Fibroblast of skin of right biceps (primary cell): ENCODE measurements at places on chromosomes 6 and 20.
A peak's percentile ranks its signal among the peaks of the same experiment; 100 is the strongest.

DNA sequence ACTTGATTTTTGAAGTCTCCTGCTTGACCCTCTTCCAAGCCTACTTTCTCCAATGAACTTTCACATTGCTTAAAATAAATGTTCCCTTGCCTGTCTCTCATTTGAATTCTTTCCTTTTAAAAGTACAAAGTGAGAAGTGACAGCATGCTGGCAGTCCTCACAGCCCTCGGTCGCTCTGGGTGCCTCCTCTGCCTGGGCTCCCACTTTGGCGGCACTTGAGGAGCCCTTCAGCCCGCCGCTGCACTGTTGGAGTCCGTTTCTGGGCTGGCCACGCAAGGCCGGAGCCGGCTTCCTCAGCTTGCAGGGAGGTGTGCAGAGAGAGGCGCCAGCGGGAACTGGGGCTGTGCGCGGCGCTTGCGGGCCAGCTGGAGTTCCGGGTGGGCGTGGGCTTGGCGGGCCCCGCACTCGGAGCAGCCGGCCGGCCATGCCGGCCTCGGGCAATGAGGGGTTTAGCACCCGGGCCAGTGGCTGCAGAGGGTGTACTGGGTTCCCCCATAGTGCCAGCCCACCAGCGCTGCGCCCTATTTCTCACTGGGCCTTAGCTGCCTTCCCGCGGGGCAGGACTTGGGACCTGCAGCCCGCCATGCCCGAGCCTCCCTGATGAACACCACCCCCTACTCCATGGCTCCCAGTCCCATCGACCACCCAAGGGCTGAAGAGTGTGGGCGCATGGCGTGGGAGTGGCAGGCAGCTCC is 31.9 kb downstream of the SERPINB6 start:
- no peak for DNase-seq

- DNase-seq: no peak
These were observed 38.0 kb downstream of the FRMD1 start for GRCh38 chr6:168040856-168041496.

GRCh38 chr6:123655521-123656306 is 19.0 kb upstream of the TRDN start:
- no peak for DNase-seq

- peak; percentile 93 for DNase-seq
These were observed 884.4 kb downstream of the PHF3 start for GRCh38 chr6:64520050-64520449.

- DNase-seq: peak; percentile 23
These were observed 25.4 kb downstream of the COL9A1 start for GRCh38 chr6:70277470-70277869.

GRCh38 chr6:150599199-150600009 is at the start of gene PLEKHG1:
Gene PLEKHG1, plus strand, starts transcription at chr6:150599885. Its CDS starts 133,797 bp downstream, at chr6:150733682.
- peak; percentile 52 for DNase-seq

GRCh38 chr20:57680131-57680716 is 29.6 kb downstream of the PMEPA1 start:
- no peak for DNase-seq

- no peak for DNase-seq
These were observed 94.1 kb downstream of the CDH26 start for GRCh38 chr20:60052322-60052721.

DNA sequence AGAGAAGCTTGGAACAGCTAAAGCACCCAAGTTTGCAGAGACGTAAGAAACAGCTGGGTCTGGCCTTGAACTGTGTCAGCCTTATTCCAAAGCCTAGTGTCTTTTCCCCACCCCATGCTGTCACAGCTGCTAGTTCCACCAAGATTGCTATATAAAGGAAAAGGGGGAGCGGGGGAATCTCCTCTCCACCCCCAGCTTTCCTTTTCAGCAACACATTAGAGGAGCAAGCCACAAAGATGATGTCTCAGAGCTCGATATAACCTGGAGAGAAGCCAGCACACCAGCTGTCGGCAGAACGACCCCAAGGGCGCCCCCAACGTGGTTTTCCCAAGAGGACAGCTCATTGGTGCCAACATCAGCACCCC is 36.5 kb downstream of the ATP9A start:
- DNase-seq: peak; percentile 55

DNA sequence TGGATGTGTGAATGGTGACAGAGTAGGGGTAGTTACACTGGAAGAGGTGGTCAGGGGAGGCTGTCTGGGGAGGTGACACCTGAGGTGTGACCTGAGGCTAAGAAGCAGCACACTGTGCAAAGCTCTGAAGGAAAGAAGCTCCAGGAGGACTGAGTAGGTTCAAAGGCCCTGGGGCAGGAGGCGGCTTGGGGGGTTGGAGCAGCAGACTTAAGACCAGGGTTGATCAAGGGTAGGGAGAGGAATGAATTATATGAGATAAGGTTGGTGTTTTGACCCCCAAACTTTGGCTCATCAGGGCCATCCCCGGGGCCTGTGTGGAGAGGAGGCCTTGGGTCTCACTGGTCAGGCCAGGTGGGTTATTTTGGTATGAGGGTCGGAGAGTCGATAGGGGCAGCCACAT is 166.1 kb downstream of the GRM4 start:
- no peak for DNase-seq

- DNase-seq: no peak
These were observed 925.5 kb upstream of the SLC35B3 start for GRCh38 chr6:9360881-9361280.

DNA sequence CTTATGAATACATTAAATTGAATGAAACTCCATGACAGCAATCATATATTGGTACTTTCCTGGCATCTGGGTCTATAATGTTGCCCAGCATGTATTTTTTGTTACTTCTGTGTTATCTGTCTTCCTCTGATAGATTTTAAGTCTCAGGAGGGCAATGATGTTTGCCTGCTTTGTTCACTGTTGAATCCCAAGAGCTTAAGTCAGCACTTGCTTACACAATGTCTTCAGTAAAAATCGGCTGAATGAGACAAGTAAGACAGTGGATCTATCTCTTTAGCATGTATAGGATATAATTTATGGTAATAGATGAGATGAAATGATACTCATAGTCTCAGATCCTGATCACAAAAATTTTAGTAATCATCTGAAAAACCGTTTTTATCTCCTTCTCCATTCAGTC is 1034.9 kb upstream of the EPHA7 start:
- DNase-seq: no peak

- DNase-seq: peak; percentile 15
These were observed 58.2 kb upstream of the NKX2-2 start for GRCh38 chr20:21571841-21572690.

DNA sequence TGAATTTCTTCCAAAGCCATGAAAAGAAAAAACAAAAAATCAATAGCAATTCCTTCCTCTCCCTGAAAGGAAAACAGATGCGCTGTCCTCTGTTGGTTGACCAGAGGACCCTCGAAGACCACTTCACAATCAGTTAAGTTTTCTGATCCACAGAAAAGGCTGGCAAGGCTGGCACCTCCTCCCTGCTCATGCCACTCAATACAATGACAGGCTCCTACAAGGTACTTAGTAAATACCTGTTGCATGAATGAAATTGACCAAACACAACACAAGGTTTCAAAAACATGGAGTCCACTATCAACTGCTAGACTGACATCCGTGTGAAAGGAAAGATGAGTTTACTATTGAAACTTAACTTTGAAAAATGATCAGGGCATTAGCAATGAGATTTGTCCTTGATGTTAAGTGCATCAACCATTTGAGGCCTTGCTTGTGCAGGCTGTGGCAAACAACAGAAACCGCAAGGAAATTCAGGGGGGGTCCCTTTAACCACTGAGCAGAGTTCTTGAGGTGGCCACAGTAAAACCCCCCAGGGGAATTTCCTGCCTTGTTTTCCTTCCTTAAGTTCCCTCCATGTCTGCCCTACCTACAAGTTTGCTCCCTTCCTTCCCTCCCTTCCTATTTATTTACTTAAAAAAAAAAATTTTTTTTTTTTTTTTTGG is 27.9 kb upstream of the RTF2 start:
- peak; percentile 45 for DNase-seq

- no peak for DNase-seq
These were observed 8.2 kb upstream of the BPIFA2 start for GRCh38 chr20:33159713-33160112.

GRCh38 chr6:17998442-17998841 is 11.0 kb upstream of the KIF13A start:
- DNase-seq: peak; percentile 30

- peak; percentile 85 for DNase-seq
These were observed 30.0 kb downstream of the KCNG1 start for GRCh38 chr20:50992733-50993457.

DNA sequence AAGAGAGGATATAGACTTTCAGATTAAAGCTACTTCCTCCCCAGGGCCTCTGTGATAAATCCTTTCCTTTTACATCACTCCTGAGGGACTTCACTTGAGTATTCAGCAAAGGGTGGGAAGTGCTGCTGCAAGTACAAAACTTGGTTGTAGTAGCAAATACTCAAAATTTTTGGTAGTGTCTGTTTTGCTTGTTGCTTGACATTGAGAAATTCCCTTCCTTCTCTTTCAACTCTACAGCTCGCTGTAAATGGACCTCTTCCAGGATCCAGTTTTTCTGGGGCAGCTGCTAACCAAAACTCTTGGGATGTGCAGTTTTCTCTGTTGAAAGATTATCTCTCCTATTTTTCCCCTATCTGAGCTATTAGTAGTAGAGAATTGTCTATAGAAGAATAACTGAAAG is 472.0 kb downstream of the CD109 start:
- DNase-seq: peak; percentile 3

GRCh38 chr6:112485120-112485826 is 138.1 kb downstream of the RFPL4B start:
- no peak for DNase-seq

- no peak for DNase-seq
These were observed 79.9 kb upstream of the CCDC167 start for GRCh38 chr6:37579444-37580067.

GRCh38 chr6:44661221-44662008 is 273.9 kb downstream of the CDC5L start:
- DNase-seq: peak; percentile 91

- DNase-seq: peak; percentile 62
These were observed 13.0 kb upstream of the TSHZ2 start for GRCh38 chr20:52959125-52959524.

DNA sequence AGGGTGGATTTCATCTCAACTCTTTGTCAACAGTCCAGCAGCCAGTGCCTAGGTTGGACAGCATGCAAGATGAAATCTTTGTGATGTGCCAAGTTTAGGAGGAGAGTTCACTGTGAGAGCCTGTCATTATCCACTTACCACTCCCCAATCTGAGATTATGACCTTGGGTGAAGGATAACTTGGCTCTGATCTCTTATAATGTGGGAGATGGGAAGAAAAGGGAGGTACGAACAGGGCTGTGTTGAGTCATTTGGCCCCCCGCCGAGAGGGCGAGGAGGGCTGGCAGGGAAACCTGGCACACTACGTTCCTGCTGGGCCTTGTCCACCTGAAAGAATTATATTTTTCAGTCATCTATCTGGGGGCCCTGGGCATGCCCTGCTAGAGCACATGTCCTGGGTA is 35.8 kb downstream of the LAMA4 start:
- no peak for DNase-seq

DNA sequence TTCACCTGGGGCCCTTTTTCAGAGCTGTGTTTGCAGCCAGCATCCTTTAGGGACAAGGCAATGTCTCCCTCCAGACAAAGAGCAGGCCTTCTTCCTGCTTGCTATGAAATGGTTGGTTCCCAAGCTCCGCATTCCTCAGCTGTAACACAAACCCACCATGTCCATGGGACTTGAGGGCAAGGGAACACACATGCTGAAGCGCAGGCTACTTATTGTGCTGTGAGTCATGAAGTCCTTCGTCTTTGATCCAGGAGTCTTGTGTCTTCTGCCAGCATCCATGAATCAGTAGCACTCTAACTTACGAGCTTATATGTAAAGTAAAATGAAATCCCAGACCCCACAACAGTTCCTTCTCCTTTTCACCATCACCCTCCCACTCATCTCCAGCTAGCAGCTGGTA is 59.0 kb downstream of the ANKRD60 start:
- DNase-seq: peak; percentile 85

- no peak for DNase-seq
These were observed 477.0 kb upstream of the CHD6 start for GRCh38 chr20:42095221-42095620.

GRCh38 chr20:22385602-22386305 is 198.6 kb downstream of the FOXA2 start:
- no peak for DNase-seq

DNA sequence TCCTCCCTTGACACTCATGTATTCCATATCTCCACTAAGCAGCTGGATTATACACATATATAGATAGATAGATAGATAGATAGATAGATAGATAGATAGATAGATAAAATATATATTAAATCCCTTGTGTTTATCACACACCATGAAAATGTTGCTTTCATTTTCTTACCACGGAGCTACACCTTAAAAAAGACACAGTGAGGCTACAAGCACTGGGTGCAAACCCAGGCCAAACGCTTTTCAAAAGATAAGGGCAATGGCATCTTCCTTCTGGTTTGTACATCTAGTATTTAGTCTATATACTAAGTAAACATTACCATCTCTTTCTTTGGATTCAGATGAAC is 377.1 kb downstream of the ESR1 start:
- no peak for DNase-seq

DNA sequence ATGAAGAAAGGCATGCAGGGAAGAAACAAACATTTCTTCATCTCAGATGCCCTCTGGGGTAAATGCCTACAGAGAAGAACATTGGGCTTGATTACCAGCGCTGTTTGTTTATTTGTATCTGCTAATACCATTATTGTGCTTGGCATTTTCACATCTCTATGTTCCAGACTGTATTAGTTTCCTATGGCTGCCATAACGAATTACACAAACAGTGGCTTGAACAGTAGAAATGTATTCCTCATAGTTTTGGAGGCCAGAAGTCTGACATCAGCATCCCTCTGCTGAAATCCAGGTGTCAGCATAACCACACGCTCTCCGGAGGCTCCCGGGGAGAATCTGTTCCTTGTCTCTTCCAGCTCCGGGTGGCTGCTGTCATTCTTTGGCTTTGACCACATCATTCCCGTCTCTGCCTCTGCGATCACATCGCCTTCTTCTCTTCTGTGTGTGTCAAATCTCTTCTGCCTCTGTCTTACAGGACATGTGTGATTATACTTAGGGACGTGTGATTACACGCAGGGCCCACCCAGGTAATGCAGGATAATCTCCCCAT is 241.6 kb upstream of the SUPT3H start:
- peak; percentile 74 for DNase-seq

DNA sequence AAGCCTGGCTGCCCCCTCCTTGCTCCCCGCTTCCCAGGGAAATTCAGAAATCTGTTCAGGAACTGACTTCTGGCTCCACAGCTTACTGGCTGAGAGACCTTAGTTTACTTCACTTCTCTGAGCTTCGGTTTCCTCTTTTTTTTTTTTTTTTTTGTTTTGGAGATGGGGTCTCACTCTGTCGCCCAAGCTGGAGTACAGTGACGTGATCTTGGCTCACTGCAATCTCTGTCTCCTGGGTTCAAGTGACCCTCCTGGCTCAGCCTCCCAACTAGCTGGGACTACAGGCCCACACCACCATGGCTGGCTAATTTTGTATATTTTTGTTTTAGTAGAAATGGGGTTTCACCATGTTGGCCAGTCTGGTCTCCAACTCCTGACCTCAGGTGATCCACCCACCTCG is 14.9 kb downstream of the PTK7 start:
- DNase-seq: no peak

GRCh38 chr6:20584100-20584731 is 50.0 kb downstream of the CDKAL1 start:
- no peak for DNase-seq
